ENCODE measurements at places on chromosomes 16 and 17. TPM values are rescaled to one million over a fixed set of nuclear protein-coding genes. Genes with fewer than 3 reads are reported as not detected.

Gene CLEC19A
- total RNA-seq: not detected

Gene FKBP10
- 5.3 TPM for total RNA-seq

Gene RHBDL1
- 1.7 TPM for total RNA-seq

Gene DOC2B
- total RNA-seq: 4.1 TPM

Gene EME2
- 5.9 TPM for total RNA-seq

Gene PRR35
- total RNA-seq: not detected

Gene SDR42E2
- not detected for total RNA-seq
